T-cell (primary cell): ENCODE measurements at places on chromosomes 3 and 15.

DNA sequence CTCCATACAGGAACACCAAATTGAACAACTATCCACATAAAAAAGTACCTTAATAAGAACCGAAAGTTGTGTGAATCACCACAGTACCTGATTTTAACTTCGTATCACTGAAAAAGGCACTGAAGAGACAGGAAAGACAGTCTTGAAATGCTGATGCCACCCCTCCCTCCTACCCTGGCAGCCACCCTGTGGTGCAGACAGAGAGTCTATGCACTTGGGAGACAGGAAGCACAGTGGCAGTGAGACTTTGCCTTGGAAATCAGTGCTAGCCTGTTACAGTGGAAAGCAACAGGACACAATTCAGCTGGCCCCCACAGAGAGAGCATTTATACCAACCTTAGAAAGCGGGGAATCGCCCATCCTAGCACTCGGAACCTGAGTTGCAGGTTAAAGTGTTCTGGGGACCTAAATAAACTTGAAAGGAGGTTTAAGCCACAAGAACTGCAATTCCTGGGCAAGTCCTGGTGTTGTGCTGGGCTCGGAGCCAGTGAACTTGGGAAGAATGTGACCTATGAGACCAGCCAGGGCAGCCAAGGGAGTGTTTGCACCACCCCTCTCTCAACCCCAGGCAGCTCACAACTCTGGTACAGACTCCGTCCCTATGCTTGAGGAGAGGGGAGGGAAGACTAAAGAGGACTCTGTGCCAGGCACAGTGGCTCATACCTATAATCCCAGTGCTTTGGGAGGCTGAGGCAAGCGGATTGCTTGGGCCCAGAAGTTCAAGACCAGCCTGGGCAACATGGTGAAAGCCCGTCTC is 240.1 kb downstream of the ISL2 start:
- DNase-seq = no peak

- no peak for DNase-seq
Observed at GRCh38 chr3:37661615-37662306, 199.9 kb upstream of the CTDSPL start.

GRCh38 chr15:90903733-90904536 is 833 bp downstream of the MAN2A2 start:
- DNase-seq = no peak

DNA sequence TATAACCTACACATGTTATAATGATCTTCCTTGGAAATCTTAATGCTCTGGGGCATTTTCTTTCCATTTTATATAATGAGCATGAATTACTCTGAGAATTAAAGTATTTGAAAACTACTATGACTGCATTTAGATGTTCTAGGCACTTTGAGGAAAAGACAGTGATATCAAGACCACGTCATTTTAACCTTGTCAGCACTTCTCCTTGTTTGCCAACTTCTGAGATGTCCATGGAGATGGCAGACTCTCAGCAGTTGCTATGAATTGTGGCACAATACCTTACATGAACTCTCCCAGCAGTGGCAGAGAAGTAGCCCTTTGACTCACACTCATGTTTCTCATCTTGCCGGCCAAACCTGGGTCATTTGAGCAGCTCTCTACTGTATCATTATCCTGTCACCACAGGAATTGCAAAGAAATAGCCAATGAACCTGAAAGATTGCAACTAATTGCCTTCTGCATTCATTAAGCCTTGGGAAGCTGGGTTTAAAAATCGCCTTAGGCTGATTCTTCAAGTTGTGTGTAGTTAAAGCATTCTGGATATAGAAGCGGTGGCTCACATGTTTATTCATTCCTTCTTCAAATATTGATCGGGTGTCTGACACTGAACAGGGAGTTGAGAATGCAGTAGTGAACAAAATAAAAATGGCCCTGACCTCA is 272.2 kb upstream of the CFAP20DC start:
- no peak for DNase-seq

DNA sequence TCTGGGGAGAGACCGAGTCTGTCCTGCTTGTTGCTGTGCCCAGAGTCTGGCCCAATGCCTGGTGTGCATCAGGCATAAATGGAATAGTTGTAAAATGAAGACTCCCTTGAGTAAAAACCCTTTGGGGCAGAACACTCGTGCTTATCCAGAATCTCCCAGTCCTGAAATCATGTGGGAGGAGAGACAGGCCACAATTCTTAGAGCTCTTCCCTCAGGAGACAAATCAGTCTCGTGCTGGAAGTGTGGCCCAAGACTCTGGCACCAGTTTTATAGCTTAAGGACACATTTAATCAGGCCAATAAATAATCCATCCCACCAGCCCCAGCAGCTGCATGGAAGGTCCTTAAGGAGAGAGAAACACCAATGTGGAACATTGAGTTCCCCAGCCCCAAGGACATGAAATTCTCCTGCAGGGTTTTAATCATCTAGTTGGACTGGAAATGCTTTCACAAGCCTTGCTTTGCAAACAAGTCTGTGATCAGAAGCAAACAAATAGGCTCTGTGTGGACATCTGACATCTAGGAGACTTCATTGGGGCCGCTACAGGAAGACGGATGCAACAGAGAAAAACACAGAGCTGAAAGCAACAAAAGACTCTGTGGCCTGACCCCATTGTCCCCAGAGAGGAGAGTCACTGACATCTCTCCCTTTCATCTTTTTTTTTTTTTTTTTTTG is 70.4 kb downstream of the LSM3 start:
- no peak for DNase-seq

- DNase-seq = no peak
Observed at GRCh38 chr3:195462308-195462610, 19.4 kb upstream of the ACAP2 start.

DNA sequence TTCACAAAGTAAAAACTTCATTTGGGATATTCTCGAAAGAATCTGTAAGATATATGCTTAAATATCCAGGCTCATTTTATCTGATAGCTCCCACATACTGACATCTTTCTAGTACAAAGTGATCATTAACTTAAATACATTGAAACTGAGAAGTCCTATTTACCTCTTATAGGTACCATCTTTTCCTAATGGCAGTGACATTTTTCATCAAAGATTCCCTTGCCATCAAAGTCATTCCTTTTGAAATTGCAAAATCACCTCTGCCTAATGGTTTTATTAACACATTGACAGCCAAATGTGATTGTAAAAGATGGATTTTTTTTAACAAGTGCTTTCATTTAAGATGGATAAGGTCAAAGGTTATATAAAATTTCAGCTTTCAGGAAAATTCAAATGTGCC is 346.6 kb downstream of the MFSD1 start:
- DNase-seq = no peak

DNA sequence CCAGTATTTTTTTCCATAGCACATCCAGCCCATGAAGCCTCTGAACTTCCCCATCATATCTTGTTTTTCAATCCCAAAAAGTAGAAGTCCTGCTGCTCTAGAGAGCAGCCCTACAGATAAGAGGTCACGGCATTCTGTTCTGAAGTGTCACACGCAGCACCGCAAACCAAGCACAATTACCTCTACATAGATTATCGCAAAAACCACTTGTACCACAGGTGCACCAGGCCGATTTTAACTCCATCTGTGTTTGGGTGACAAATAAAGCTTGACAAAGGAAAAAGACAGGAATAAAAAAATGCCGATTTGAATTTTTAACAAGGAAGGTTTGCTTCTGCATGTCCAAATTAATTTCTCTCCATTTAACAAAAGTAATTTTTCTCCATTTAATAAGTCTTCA is 113.7 kb downstream of the MYO5A start:
- no peak for DNase-seq

DNA sequence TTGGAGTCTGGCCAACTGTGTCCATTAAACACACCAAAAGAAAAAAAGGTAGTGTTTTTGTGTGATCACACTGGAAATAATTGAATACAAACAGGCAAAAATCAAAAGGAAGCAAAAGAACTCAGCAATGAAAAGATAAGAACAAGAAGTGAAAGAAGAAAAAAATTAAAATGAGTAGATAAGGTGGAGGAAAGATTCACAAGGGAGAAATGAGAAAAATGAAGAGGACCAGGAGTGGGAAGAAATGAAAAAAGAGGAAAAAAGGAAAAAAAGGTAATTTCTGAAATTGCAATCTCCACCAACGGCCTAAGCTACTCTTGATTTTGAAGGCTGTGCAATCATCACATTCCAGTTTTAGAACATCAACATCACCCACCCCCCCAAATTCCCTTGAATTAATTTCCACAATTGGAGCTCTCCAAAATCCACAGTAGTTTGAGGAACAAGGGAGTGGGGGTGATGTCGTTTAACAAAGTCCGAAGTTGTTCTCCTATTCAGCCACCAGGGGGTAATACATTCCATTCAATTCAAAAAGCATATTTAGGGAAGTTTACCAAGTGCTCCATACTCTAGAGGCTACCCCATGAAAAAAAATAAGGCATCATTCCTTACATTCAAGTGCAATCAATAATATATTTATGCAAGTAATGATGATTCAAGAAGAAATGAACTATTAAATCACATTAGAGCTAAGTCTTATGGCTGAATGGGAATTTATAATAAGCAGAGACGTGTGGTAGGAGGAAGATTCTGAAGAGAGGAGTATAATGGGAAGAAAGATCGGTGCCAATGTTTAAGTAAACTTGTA is 37.4 kb downstream of the ZNF860 start:
- DNase-seq = no peak

- DNase-seq = no peak
Observed at GRCh38 chr3:152538518-152538917, 269.8 kb downstream of the MBNL1 start.

GRCh38 chr3:157618075-157618760 is 115.0 kb upstream of the VEPH1 start:
- DNase-seq = no peak

GRCh38 chr3:62686503-62687294 is 188.5 kb downstream of the CADPS start:
- DNase-seq = no peak

DNA sequence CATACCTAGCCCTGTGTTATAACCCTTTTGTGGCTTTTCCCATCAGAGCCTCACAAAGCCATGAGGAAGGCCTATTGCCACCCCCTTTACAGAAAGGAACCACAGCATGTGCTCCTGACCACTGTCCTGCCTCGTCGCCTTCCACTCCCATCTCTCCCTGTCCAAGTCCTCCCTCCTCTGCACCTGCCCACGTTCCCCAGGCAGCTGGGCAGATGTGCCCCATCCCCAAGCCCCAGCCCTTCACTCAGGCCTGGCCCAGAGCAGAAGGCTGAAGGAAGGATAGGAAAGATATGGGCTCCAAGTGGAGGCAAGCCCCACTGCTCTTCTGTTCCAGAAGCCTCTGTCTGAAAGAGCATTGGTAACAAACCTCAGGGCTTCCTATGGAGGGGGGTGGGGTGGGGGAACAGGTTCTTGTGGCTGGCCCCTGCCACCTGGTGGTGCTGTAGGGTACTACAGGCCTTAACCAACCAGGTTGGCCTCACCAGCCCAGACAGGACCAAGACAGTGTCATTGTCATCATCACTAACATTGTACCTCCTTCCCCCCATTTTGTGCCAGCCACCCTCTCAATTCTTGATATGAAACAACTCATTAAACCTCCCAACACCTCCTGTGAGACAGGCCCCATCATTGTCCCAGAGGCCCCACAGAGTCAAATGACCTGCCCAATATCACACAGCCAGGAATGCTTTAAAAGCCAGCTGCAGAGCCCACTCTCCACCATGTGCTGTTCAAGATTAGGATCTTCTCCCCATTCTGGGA is 10.0 kb downstream of the POC1A start:
- peak; percentile 81 for DNase-seq

GRCh38 chr3:42957573-42957972 is 21.5 kb upstream of the GASK1A start:
- no peak for DNase-seq

- DNase-seq = no peak
Observed at GRCh38 chr3:13506239-13506638, 26.1 kb downstream of the HDAC11 start.

GRCh38 chr15:80034629-80035028 is 24.8 kb upstream of the ZFAND6 start:
- DNase-seq = no peak

- no peak for DNase-seq
Observed at GRCh38 chr15:94282269-94283250, 51.2 kb downstream of the MCTP2 start.

GRCh38 chr3:22585504-22585903 is 617.6 kb upstream of the UBE2E2 start:
- no peak for DNase-seq

DNA sequence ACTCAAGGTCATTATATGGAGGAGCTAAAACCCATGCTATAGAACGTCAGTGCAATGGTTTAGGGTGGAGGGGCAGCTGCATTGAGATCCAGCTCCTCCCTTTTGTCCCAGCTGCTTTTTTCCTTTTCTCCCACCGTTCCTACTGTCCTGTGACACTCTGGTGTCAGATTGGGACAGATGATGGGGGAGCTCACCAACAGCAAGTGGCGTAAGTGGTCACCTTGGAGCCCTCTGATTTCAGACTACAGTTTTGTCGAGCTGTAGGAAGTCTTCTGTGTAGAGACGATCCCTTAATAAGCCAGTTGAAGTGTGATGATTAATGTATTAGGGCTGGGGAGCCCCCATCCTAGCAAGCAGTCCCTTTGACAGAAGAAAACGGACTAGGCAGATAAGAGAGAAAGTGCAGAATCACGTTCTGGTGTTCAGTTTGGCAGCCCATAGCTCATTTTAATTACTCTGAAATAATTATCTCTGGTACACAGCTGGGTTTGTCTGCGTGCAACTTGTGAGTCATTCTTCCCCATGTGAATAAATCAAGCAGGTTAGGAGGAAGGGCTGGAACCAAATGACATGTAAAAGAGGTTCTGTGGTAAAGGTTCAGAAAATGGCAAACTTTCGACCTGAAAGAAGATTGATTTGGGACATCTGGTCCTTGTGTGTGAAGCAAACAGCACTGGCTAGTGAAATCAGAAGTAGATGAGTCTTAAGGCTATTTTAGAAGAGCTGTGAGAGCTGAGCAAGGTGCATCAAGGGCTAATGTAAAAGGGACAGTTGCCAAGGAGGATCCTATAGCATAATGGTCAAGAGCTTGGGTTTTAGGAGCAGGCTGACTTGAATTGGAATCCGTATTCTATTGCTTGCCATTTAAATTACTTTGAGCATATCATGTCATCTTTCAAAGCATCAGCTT is 241.4 kb downstream of the EDEM1 start:
- no peak for DNase-seq

GRCh38 chr3:157242836-157243235 is 82.9 kb upstream of the CCNL1 start:
- no peak for DNase-seq

GRCh38 chr3:123790254-123791072 is 93.7 kb downstream of the MYLK start:
- DNase-seq = no peak

DNA sequence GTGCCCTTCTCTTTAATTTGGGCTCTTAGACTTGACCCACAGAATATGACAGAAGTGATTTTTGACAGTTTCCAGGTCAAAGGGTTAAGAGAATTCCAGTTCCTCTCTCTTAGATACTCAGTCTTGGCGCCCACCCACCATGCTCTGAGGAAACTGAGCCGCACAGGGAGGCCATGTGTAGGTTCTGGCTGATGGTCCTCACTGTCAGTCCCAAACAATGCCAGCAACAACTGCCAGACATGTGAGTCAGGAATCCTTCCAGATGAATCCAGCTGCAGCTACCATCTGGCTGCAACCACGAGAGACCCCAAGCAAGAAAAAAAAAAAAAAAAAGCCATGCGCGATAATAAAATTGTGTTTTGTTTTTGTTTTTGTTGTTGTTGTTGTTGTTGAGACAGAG is 326.6 kb downstream of the MAGI1 start:
- no peak for DNase-seq

GRCh38 chr15:31352339-31352751 is 25.7 kb downstream of the KLF13 start:
- no peak for DNase-seq
